ENCODE measurements at places on chromosomes 3 and 15.

- DNase-seq, result no peak
Observed at GRCh38 chr3:185056908-185057307, 96.0 kb downstream of the C3orf70 start.

GRCh38 chr3:11718637-11719405 lies 75.1 kb upstream of the VGLL4 start:
- DNase-seq, result peak; percentile 55

GRCh38 chr3:45487508-45487907 lies 99.1 kb downstream of the LARS2 start:
- DNase-seq, result no peak

DNA sequence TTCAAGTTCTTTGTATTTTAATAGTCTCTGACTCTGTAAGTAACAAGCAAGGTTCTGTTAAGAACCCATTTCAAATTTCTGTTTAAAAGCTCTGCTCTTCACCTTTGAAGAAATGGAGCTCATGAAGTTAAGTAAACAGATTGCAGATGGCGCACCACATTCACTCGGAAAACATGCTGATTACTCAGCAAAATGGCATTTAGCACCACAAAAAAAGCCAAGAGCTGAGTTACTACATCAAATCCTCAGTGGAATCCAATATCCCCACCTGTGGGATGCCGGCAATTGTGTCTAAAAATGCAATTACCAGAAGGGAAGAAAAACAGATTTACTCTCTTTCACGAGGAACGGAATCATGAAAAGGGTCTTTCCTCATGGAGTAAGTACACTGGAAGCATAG lies 758.0 kb downstream of the NTRK3 start:
- no peak for DNase-seq

DNA sequence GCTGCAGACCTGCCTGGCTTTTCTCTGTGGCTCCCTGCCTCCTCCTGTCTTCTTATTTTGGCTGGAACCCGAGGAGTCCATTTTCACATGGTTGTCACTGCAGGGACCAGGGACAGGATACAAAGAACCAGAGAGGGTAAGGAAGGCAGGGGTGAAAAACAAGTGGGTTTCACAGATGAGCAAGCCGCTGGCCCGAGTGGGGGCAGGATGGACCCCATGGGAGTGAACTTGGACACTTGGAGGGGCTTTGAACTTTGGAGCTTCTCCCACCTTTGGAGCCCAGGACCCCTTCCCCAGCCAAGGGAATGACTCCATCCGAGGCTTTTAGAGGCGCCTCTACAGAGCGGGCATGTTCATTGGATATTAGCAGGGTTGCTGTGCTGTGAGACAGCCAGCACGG lies 26.9 kb upstream of the ADCY5 start:
- DNase-seq, result no peak

- DNase-seq, result no peak
Observed at GRCh38 chr15:88702983-88703382, 64.2 kb downstream of the ISG20 start.

DNA sequence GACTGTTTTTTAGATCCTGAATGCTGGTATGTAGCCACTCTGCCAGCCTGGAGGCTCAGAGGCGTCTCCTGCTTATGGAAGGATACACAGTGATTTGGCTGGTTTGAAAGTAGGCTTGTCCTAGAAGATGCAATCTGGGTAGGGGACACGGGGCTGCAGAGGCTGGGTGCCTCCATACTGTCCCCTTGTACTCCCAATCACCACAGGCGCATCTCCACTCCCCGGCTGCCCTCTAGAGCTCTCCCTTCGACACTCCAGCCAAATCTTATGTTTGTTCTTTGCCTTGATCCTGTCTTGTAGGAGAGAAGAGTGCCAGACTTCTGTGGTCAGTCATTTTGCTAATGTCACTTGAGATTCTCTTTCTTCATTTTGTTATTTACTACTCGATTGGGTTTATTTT lies 168.8 kb upstream of the THRB start:
- no peak for DNase-seq

DNA sequence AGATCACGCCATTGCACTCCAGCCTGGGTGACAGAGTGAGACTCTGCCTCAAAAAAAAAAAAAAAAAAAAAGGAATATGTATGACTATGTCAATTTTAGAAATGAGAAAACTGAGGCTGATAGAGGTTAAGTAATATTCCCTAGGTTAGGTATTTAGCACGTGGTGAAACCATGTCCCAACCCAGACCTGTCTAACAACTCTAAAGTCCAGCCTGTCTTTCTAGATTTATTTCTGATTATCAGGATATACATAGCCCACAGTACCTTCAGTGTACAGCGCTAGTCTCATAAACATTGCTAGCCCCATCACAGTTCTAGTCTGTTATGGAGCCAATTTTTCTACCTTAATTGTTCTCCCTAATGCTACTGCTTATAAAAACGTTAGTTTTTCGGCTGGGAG lies 88.4 kb upstream of the RAP2B start:
- DNase-seq, result no peak

DNA sequence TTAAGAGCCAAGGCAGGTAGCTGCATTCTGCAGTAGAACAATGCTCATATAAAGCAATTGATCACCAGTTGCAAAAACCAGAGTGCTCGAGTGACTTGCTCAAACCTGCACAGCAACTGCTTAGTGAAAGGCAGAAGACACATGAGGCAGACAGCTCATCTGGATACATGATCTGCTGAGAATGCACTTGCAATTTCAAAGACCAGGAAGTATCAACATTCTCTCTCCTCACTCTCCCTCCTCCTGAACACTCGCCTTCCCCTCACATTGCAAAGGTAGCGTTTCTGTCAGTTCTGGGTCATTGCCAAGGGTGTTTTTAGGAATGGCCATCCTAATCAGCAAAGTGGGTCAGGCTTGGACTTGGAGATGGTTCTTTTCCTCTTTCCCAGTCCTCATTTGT lies 61.0 kb downstream of the BFSP2 start:
- DNase-seq, result peak; percentile 53

DNA sequence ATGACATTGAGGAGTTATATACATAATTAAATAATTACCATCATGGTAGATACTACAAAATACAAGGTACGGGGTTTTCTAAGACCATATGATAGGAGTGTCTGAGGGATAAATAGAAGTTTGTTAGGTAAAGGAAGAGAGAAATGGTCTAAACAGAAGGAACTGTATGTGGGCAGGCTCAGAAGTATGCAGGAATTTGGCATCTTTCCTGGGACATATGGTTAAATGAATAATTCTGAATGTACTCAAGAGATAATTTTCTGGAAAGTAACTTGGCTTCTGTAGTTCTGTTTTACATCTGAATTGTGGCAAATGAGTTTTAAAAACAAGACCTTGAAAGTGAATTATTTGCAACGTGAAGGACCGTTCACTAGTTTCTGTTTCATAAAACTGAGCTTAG lies 17.5 kb downstream of the LMCD1 start:
- no peak for DNase-seq

GRCh38 chr3:14462738-14463137 lies 60.3 kb downstream of the SLC6A6 start:
- no peak for DNase-seq
